ENCODE measurements at places on chromosomes 12 and 14.

DNA sequence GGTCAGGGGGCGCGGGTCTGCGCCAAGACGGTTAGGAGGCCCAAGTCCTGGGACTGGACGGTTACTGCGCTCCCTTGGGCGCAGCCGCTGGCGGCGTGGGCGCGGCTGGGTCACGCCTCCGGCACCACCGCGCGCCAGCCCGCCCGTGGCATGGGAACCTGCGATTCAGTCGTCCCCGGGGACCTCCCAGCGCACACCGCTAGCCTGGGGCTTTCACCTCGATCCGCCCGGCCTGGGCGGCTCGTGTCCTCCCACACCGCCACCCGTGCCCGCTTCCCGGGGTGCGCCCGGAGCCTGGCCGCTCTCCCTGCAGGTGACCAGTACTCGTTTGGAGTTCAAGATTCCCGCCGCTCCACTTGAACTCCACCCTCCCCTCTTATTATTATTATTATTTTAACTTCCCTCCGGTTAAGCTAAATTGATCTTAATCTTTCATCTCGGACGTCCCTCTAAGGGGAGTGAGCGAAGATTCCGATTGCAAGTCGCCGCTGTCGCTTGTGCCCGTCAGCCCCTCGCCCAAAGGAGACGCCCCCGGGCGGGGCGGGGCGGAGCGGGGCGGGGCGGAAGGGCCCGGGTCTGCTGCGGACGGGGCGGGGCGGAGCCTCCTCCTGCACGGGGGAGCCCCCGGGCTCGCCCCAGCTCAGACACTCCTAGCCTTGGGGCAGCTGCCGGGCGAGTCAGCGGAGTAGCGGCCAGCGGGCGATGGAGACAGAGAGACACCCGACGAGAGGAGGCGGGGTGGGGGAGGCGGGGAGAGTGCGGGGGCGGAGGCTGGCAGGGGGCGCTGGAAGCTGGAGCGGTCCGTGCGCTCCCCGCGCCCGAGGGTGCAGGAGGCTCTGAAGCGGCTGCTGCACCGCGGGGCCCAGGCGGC is at the start of gene KCNMB4:
TSS of gene KCNMB4 (plus strand) at position 643 of the 871 bp plus-strand sequence. CDS start 445 bp downstream, outside the sequence.
- DNase-seq, result peak; percentile 60

GRCh38 chr12:54605138-54605970 is 16.9 kb upstream of the PPP1R1A start:
- no peak for DNase-seq

- no peak for DNase-seq
These were observed 29.5 kb upstream of the MAP1LC3B2 start for GRCh38 chr12:116529686-116530085.

DNA sequence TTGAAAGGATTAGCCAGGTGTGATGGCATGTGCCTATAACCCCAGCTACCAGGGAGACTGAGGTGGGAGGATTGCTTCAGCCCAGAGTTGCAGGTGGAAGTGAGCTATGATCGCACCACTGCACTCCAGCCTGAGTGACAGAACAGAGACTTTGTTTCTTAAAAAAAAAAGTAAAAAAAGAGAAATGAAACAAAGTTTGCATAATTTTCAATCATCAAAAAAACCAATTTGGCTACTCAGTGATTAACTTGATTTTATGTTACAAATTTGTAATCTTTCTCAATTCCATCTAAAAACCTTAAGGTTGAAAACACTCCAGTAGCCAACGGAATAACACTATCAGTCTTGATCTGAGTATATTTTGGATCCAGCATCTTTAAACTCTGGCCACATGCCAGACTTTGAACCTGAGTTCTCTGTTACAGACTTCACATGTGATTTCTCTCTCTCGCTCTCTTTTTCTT is 12.6 kb upstream of the DENND5B start:
- no peak for DNase-seq

DNA sequence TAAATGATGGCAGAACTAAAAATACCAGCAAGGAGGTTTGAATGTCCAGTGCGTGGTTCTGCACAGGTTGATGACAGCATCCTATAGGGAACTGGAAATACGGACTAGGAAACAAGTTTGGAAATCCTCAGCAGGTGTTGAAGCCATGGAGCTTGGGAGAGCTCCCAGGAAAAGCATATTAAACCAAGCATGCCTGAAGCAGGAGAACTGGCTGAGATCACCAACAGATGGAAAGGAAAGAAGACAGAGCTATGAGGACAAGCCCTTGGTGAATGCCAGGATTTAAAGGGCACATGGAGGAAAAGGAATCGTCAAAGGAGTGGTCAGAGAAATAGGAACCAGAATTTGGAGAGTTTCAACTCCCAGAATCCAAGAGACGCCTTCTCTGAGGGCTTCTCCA is 21.2 kb upstream of the ELK3 start:
- DNase-seq, result no peak

GRCh38 chr14:89348722-89349121 is 68.3 kb downstream of the FOXN3 start:
- DNase-seq, result no peak

DNA sequence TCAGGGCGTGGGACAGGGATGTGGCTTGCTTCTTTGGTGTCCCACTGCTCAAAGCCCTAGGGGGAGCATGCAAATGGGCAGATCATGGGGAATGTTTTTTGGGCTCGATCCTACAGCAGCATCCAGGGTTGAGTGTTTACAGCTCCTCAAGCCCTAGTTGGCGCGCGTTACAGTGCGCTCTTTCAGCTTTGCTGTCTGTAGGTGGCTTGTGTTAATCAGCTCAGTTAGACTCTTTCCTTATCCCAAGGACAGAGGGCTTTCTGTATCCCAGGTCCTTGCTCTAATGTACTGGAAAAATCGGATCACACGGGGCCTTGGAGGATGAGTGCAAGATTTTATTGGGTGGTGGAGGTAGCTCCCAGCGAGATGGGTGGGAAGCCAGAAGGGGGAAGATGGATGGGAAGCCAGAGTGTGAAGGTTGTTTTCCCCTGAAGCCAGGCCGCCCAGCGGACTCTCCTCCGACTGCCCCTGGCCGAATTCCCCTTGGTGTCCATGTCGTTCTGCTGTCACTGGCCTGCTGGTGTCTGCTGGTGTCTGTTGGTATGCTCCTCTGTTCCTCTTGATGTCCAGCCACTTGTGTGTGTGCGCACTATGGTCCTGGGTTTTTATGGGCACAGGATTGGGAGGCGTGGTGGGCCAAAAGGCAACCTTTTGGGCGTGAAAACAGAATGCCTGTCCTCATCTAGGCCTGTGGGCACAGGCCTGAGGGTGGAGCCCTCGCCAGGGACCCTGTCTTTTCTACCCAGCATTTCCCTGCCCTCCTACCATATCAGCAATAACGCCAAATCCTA is 10.7 kb upstream of the TXNRD1 start:
- DNase-seq, result no peak

All from hematopoietic multipotent progenitor cell treated with erythropoietin and hydrocortisone succinate and interleukin-3 and kit ligand, for 4 days (in vitro differentiated cells).